ENCODE measurements at places on chromosomes 1 and 21.

- H3K27ac ChIP-seq: no peak within 1 kb of the TSS
- peak; percentile 10 for DNase-seq
- H3K4me3 ChIP-seq: peak within 1 kb of the TSS; percentile 8
- H3K4me1 ChIP-seq: no peaks in the 10 kb centered on the region
- no peaks in the 10 kb centered on the region for H3K36me3 ChIP-seq
Observed at GRCh38 chr1:206770531-206771337, at the start of gene IL19. Gene IL19 (plus strand): TSS chr1:206770773. CDS start chr1:206836663, 65,890 bp downstream.

DNA sequence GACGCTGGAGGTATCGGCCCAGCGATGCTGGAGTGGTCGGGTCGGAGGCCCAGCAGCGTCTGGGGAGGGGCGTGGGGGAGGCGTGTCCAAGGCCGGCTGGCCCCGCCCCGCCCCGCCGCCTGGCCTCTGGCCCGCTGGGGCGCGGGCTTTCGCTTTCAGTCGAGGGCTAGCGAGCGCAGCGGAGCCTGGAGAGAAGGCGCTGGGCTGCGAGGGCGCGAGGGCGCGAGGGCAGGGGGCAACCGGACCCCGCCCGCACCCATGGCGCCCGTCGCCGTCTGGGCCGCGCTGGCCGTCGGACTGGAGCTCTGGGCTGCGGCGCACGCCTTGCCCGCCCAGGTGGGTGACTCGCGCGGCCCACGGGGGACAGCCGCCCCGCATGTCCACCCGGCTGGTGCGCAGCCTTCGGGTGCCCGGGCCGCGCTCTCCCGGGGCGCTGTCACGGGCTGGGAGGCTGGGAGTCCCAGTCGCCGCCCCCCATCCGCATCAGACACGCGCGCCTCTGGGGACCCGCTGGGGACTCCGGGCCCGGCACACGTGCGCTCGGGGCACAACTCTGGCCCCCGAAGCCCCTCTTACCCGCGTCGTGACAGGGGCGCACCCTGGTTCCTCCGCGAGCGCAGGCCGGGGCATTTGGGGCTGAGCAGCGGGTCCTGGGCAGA lies at the start of gene TNFRSF1B:
TSS of gene TNFRSF1B (plus strand) at position 158 of the 659 bp plus-strand sequence. CDS start at position 259, 101 bp downstream.
- H3K4me1 ChIP-seq: peaks cover 42% of the 10 kb centered on the region
- peak; percentile 82 for DNase-seq
- peaks cover 20% of the 10 kb centered on the region for H3K36me3 ChIP-seq
- H3K27ac ChIP-seq: peak within 1 kb of the TSS; percentile 93
- no peaks in the 10 kb centered on the region for H3K27me3 ChIP-seq
- H3K4me3 ChIP-seq: peak within 1 kb of the TSS; percentile 87

GRCh38 chr1:32091176-32091575 lies 16.7 kb upstream of the KPNA6 start:
- H3K36me3 ChIP-seq: no peaks in the 10 kb centered on the region
- H3K27ac ChIP-seq: no peak overlapping the region
- no peaks in the 10 kb centered on the region for H3K4me1 ChIP-seq

- no peak for DNase-seq
- H3K27me3 ChIP-seq: no peaks in the 10 kb centered on the region
- no peaks in the 10 kb centered on the region for H3K36me3 ChIP-seq
- no peak overlapping the region for H3K4me3 ChIP-seq
Observed at GRCh38 chr1:105210747-105211146, 1461.0 kb downstream of the AMY1C start.

GRCh38 chr1:172254521-172255222 lies 165.8 kb upstream of the C1orf105 start:
- no peak overlapping the region for H3K27ac ChIP-seq
- DNase-seq: no peak
- no peaks in the 10 kb centered on the region for H3K4me1 ChIP-seq
- no peak overlapping the region for H3K4me3 ChIP-seq
- no peaks in the 10 kb centered on the region for H3K36me3 ChIP-seq

GRCh38 chr1:248822148-248823032 lies 3.3 kb downstream of the SH3BP5L start:
- H3K27me3 ChIP-seq: no peaks in the 10 kb centered on the region
- H3K4me1 ChIP-seq: peaks cover 24% of the 10 kb centered on the region
- no peaks in the 10 kb centered on the region for H3K36me3 ChIP-seq

- no peaks in the 10 kb centered on the region for H3K36me3 ChIP-seq
- no peak overlapping the region for H3K4me3 ChIP-seq
- no peak overlapping the region for H3K27ac ChIP-seq
Observed at GRCh38 chr1:76005765-76006164, 68.8 kb upstream of the ST6GALNAC3 start.

DNA sequence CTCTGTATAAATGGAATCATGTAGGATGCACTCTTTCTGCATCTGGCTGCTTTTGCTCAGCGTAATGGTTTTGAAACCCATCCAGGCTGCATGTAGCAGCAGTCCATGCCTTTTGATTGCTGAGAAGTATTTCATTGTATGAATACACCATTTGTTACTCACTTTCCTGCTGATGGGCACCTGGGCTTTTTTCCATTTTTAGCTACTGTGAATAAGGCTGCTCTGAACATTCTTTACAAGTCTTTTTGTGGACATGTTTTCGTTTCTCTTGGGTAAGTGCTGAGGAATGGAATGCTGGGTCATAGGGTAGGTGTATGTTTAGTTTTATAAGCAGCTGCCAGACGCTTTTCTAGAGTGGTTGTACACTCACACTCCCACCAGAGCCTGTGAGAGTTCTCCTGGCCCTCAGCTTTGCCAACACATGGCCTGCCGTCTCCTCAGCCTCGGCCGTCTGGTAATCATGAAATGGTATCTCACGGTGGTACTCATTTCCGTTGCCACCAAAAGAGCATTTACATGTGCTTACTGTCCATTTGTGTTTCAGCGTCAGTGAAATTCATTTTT lies 22.7 kb downstream of the SLX9 start:
- H3K4me1 ChIP-seq: peaks cover 30% of the 10 kb centered on the region
- H3K36me3 ChIP-seq: no peaks in the 10 kb centered on the region
- H3K27me3 ChIP-seq: no peaks in the 10 kb centered on the region
- H3K27ac ChIP-seq: peak overlapping the region; percentile 57
- DNase-seq: peak; percentile 18
- no peak overlapping the region for H3K4me3 ChIP-seq

DNA sequence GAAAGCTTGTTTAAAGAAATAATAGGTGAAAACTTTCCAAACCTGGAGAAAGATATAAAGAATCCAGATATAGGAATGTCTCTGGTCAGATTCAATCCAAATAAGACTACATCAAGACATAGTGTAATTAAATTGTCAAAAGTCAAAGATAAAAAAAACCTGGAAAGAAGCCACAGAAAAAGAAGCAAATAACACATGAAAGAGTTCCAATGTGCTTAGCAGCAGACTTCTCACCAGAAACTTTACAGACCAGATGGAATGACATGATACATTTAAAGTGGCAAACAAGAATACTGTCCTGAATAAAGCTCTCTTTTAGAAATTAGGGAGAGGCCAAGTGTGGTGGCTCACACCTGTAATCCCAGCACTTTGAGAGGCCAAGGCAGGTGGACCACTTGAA lies 1039.9 kb downstream of the KCNT2 start:
- H3K4me1 ChIP-seq: no peaks in the 10 kb centered on the region
- no peak for DNase-seq
- H3K27me3 ChIP-seq: no peaks in the 10 kb centered on the region
- no peak overlapping the region for H3K4me3 ChIP-seq
- H3K36me3 ChIP-seq: no peaks in the 10 kb centered on the region
- H3K27ac ChIP-seq: no peak overlapping the region

GRCh38 chr1:27445177-27445936 lies 44.6 kb downstream of the WASF2 start:
- no peak overlapping the region for H3K4me3 ChIP-seq
- H3K27ac ChIP-seq: peak overlapping the region; percentile 0
- H3K27me3 ChIP-seq: no peaks in the 10 kb centered on the region
- no peak for DNase-seq
- H3K36me3 ChIP-seq: no peaks in the 10 kb centered on the region

DNA sequence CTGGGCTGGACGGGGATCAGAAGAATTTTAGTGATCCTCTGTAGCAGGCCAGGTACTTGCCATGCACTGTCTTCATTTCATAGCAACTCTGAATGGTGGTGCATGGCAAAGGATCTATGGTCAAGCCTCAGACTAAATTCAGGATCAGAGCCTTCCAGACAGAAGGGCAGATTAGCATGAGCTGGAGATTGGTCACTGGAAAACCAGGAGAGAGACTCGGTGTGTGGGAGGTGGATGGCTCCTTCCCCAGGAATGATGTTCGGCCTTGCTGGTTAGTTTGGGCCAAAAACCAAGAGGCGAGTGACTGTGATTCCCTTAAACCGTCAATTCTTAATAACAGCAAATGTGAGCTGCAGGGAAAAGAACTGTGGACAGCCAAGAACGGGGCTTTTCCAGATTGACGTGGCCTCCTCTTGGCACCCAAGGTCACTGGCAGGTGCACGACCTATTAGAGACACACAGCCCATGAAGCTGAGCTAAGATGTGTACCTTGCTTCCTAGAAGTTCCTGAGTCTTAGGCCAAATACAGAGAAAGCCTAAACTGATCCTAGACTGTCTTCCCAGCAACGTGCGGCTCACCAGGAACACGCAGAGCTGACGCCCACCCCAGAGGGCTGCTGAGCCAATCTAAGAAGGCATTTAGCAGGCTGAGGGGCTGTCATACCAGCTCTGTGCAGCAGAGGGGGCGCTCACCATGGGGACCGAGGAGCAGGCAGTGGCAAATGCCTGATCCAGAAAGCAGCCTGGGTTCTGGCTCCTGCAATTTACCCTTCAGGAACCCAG lies 18.5 kb downstream of the ALDH4A1 start:
- H3K4me3 ChIP-seq: no peak overlapping the region
- H3K27ac ChIP-seq: no peak overlapping the region
- H3K36me3 ChIP-seq: peaks cover 37% of the 10 kb centered on the region
- no peaks in the 10 kb centered on the region for H3K4me1 ChIP-seq
- DNase-seq: peak; percentile 76
- no peaks in the 10 kb centered on the region for H3K27me3 ChIP-seq

DNA sequence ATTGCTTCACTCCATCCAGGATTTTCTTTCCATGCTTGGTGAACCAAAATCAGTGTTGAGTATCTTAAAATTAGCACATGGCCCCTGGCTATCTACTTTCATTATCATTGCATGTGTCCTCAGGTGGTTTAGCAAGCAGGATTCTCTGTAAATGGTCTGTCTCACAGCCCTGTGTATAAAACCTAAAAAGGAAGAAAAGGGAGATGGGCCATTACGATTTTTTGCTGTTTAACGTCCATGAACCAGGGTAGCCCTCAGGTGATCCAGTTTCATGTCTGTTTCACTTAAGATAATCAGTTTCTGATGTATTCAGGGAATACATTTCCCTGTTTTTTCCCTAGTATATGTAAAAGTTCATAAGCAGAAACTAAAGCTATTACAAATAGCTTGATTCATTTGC lies 238.2 kb downstream of the NFIA start:
- DNase-seq: no peak
- H3K27ac ChIP-seq: no peak overlapping the region
- H3K27me3 ChIP-seq: no peaks in the 10 kb centered on the region
- H3K4me3 ChIP-seq: no peak overlapping the region
- H3K4me1 ChIP-seq: peaks cover 71% of the 10 kb centered on the region

GRCh38 chr1:65762081-65762862 lies 30.4 kb upstream of the PDE4B start:
- no peak overlapping the region for H3K4me3 ChIP-seq
- DNase-seq: no peak
- no peaks in the 10 kb centered on the region for H3K27me3 ChIP-seq
- no peak overlapping the region for H3K27ac ChIP-seq
- H3K36me3 ChIP-seq: no peaks in the 10 kb centered on the region

DNA sequence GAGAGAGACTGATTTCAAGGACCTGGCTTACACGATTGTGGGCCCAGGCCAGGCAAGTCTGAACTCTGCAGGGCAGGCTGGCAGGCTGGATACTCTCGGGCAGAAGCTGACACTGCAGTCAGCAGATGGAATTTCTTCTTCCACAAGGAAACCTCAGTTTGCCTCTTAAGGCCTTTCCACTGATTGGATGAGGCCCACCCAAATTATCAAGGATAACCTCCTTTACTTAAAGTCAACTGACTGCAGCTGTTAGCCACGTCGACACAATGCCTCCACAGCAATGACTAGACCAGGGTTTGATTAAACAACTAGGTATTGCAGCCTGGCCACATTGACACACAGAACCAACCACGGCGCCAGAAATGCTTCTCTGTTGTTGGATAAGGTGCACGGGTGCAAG lies 130.5 kb downstream of the PSMG1 start:
- H3K4me1 ChIP-seq: peaks cover 8% of the 10 kb centered on the region
- no peaks in the 10 kb centered on the region for H3K36me3 ChIP-seq
- no peak for DNase-seq
- no peak overlapping the region for H3K27ac ChIP-seq
- H3K4me3 ChIP-seq: no peak overlapping the region

- H3K4me3 ChIP-seq: no peak overlapping the region
- no peak overlapping the region for H3K27ac ChIP-seq
- no peaks in the 10 kb centered on the region for H3K36me3 ChIP-seq
- no peak for DNase-seq
- H3K27me3 ChIP-seq: no peaks in the 10 kb centered on the region
Observed at GRCh38 chr1:223137455-223138085, 5.5 kb downstream of the TLR5 start.

DNA sequence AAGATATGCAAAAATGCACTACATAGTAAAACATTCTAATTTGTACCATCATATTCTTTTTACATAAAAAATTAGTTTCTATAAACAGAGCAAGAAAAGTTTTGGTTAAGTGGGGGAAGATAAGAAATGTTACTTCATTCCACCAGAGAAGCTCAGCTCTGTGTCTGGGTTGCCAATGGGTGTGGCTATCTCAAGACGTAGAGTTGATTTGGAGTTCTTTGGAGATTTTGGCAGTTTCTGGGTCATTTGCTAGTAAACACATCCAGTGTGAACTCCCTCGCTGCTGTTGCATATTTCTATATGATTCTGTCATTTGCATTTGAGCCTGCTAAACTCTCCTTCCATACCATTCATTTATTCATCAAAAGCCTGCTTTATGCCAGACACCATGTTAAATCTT lies 7.2 kb downstream of the RGL1 start:
- no peaks in the 10 kb centered on the region for H3K36me3 ChIP-seq
- no peak for DNase-seq

GRCh38 chr1:78318011-78318410 lies 172.8 kb upstream of the PTGFR start:
- H3K4me3 ChIP-seq: no peak overlapping the region
- H3K4me1 ChIP-seq: no peaks in the 10 kb centered on the region
- DNase-seq: no peak
- no peaks in the 10 kb centered on the region for H3K36me3 ChIP-seq

GRCh38 chr1:31154000-31154631 lies 85.6 kb downstream of the NKAIN1 start:
- peak overlapping the region; percentile 79 for H3K27ac ChIP-seq
- no peaks in the 10 kb centered on the region for H3K27me3 ChIP-seq
- peaks cover 5% of the 10 kb centered on the region for H3K4me1 ChIP-seq
- no peak for DNase-seq

DNA sequence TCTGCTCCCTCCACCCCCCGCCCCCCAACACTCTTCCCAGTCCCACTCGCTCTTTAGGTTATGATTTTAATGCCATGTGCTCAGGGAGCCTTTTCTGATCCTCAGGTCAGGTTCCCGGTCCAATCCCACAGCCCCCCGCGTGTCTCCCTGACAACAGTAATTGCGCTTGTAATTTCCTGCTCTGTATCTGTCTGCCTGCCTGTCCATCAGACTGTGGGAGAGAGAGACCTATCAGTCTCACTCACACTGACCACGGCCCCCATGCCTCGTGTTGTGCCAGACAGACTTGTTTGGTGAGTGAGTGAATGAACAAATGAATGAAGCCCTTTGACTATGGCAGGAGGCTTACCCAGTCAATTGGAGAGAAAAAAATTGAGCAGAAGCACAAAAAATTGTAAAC lies 50.8 kb upstream of the ECE1 start:
- H3K36me3 ChIP-seq: no peaks in the 10 kb centered on the region
- peaks cover 87% of the 10 kb centered on the region for H3K4me1 ChIP-seq

- H3K36me3 ChIP-seq: no peaks in the 10 kb centered on the region
- DNase-seq: no peak
- H3K27me3 ChIP-seq: no peaks in the 10 kb centered on the region
- H3K4me3 ChIP-seq: no peak overlapping the region
Observed at GRCh38 chr1:43573066-43573800, 42.5 kb downstream of the PTPRF start.
